ENCODE measurements at places on chromosomes 2 and 18.

- DNase-seq = no peak
Measured at GRCh38 chr2:2890901-2891300, 486.7 kb downstream of the EIPR1 start.

DNA sequence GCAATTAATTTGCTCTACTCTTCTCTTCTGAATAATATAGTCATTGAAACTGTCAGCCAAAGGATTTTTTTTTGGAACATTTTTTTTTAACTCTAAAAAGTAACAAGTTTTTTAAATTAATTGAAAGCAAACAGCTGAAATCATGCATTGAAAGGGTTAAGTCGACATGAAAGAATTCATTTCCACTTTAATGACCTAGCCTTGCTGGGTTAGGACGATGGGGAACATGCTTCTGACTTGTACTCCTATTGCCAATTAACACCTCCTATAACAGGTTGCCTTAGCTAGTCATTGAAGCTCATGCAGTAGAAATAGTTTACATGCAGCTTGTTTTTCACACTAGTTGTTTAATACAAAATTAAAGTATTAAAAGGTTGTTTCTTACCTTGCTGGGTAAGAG lies 47.8 kb downstream of the PSMD14 start:
- no peak for DNase-seq

DNA sequence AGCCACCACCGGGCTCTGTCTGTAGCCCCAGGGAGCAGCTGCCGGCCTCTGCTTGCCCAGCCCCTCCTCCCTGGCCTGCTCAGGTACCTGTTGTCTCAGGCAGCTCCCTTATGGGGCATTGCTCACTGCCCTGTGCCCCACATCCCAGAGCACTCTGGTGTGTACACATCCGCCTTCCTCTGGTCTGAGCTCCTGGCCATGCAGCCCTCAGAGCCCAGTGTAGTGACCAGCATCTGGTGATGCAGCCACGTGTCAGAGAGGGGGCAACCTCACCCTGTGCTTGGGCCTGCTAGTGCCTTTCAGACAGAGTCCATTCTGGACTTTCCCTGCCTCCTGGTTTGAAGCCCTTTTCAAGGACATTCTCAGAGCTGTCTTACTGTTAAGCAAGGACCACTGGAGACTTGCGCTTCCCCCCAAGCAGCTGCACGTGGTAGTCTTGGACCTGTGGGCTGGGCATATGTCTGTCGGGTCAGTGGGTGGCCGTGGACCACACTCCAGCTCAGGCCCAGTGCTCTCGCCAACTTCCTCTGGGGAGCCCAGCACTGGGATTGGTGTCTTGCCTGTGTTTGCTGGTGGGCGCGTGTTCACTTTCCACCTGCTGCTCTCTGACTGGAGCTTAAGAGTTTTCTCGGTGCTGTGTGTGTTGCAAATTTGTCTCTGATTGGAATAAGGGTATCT lies 30.7 kb downstream of the DGKD start:
- DNase-seq = no peak

DNA sequence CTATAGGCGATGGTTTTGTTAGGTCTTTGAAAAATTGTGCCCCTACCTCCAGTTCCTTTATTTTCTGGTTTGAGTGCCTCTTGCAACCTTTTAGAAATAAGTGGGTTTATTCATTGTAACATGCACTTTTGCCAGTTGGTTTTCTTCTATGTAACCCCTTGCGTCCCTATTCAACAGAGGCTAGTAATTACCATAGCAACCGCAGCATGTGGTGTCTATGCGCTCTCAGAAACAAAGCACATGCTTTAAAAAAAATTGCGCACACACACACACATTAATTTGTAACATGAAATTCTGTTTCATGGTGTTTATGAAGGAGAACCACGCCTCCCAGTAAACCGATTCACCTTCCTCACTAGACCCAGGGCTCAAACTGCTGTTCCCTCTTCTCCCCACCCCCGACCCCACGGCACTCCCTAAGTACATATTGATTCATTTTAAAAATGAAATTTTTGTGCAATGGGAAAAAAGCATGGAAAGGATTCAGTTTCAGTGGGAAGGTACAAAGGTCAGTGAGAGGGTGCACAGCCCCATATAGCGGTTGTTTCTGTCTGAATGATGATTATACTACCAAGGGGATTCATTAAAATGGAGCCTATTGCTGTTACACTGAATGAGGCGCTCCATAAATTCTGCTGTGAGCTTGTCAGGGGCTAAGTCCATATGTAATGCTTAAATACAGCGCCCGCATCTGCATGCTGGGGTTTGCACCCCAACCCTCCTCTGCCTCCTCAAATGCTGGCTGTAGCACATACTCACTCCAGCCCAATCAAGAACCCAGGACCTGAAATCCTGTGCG lies 206.9 kb downstream of the ICOS start:
- no peak for DNase-seq

DNA sequence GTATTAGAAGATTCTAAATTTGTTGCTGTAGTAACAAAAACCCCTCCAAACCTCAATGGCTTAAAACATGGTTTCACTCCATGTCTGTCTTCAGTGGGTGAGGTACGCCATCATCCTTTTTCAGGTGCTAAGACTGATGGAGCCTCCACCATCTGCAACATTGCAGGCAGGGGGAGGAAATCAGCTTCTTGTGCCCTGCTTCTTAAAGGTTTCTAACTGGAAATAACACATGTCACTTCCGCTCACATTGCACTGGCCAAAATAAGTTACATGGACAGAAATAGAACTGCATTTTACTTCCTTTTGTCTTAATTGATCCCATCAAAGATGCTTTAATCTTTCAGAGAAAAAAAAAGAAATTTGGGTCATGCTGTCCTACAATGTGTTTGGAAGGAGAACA lies 94.1 kb downstream of the GALNT3 start:
- DNase-seq = no peak

DNA sequence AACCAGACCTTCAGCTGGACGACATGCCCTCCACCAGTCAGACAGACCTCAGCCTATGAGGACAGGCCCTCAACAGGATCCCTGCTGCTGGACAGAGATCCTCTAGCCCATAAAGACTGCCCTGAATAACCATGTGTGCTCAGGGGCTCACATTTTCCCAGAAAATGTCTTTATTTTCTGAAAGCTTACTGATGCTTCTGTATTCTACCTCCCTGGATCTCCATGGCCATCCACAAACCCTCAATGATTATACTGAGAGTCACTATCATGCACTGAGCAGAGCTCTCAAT lies 1.8 kb upstream of the PTPN18 start:
- no peak for DNase-seq

DNA sequence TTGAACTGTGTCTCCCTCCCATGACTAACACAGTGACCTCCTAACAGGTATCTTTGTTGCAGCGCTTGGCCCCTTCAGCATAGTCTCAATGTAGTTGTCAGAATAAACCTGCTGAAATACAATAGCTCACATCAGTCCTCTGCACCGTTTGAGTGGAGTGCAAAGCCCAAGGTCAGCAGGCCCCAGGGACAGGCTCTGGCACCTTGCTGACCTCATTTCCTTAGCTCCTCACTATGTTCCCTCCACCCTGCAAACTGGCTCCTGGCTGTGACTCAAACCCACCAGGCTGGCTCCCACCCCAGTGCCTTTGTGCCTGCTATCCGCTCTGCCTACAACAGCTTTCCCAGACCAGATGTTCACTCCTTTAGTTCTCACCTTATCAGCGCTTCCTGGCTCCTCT lies 146.7 kb downstream of the LRATD1 start:
- no peak for DNase-seq

GRCh38 chr2:168685600-168686451 lies 116.6 kb upstream of the NOSTRIN start:
- DNase-seq = no peak

DNA sequence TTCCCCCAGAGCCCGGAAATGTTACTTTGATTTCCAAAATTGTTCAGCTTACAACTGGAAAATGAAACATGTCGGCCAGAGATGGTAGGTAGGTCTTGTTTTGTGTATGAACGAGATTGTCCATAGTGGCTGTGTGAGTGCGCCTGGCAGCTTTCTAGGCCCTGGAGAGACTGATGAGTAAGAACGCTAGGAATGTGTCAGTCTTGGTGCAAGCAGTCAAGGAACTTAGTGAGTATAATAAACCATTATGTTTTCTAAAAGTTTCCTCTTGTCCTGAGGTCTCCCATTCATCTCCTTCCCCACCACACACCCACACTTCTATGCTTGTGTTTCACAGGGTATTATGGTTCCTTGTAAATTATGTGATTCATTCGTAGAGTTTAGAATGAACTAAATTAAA lies 234.2 kb downstream of the CDH2 start:
- DNase-seq = no peak

- no peak for DNase-seq
Measured at GRCh38 chr2:29351916-29352591, 236.8 kb downstream of the CLIP4 start.

GRCh38 chr2:174158003-174158402 lies 90.3 kb downstream of the OLA1 start:
- DNase-seq = no peak

DNA sequence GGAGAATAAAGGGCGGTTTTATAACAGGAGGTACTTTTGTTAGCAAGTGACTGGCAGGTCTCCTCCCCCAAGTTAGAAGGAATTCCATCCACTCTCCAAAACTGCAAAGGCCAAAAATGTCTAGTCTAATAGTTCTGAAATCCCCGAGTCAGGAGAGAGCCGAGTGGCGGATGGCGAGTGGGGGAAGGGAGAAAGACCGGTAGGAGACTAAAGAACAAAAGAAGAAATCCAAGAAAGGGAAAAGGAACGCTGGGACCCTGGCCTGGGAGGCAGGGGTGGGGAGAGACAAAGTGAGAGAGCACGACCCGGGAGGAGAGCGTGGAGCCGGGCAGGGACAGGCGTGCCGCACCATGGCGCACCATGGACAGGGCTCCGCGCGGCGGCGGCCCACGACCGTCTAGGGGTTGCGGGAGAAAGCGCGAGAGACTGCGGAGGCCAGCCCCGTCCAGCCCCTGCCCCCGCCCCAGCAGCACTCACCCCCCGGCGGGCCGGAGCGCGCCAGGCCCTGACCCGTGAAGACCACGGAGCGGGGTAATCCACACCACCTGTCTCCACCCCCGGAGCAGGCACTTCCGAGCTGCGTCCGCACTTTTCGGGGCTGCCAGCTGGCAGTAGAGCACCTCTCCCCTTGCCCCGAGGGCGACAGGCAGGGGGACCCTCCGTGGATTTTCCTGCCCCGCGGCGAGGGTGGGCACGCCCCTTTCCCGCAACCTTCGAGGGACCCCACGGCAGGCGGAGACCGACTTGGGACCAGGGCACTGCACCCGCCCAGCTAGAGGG lies 1.6 kb downstream of the CDH2 start:
- DNase-seq = no peak

- no peak for DNase-seq
Measured at GRCh38 chr2:80651435-80651834, 346.9 kb upstream of the LRRTM1 start.

- no peak for DNase-seq
Measured at GRCh38 chr2:54551123-54551756, 95.1 kb downstream of the SPTBN1 start.

GRCh38 chr2:173231465-173231864 lies 123.2 kb upstream of the CDCA7 start:
- DNase-seq = no peak

DNA sequence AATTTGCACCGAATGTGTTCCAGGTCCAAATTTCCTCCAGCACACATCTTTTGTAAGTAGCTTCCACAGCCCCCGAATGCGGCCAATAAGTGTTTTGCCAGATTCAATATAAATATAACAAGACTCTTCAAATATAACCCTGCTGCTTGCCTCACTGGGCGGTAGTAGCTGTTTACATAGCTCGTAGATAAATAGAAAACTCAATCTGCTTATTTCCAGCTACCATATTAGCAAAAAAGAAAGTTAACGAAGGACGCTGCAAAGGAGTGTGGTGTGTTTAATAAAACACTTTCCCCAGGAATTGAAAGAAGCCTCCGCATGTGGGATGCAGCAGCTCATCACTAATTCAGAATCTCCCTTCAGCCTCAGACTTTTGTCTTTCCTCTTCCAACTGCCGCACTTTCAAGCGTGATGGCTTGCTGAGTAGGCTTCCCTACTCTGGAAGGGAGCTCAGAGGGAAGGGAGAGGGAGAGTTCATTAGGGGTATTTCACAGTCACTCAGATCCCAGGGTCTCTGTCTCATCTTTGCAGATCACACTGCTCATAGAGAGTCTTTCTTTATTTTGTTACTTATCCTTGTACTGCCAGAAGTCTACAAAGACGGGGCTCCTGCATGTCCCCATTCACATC lies 367.0 kb downstream of the RND3 start:
- DNase-seq = no peak

DNA sequence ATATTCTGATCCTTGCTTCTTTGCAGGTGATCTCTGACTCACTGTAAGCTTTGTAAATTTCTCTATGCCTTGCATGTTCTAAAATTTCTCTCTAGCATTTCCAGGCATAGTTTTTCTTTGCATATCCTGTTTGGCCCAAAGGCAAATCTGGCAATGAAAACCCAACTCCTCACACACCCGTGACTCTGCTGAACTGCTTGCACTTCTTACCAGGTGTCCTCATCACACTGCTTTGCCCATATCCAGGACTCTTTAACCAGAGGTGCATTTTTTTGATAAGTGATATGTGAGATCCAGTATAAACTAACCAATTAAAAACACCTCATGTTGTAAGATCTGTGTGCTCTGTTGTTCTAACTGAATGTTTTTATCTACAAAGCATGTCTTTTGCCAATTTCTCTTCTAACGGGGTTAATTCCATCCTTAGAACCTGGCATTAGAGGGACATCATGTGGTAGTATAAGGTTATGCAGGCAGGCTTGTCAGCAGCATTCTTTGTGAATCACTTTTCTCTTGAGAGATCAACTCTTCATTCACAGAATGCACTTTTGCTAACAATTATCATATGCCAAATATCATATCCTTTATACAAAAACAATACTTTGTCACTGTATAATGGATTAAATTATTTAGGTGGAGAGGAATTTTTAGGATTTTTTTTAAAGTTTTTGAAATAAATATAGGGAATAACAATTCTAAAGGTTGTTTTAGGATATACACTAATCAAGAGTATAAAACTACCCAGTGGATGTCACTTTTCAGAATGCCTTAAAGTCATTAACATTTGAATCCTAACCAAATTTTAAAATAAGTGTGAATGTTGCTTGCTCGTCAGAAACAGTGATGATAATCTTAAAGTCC lies 20.8 kb upstream of the TMX3 start:
- DNase-seq = peak; percentile 72

DNA sequence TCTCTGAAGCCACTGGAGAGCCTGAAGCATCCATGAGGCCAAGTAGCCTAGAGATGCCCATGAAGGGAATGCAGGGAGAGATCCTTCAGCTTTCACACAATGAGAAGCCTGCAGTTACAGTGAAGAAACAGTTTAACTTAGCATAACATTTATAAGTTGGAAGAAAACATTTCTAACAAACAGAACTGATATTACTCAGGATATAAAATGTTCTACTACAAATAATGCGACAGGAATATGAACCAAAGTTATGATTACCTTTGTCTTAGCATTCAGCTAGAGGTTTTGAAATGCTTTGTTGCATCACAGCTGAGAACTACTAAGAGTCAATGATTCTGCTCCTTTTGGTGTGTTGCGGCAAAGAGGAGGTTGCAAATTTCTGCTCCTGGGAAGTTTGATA lies 6.9 kb upstream of the KYNU start:
- DNase-seq = no peak

- no peak for DNase-seq
Measured at GRCh38 chr2:100527440-100528015, 35.3 kb upstream of the PDCL3 start.
